ENCODE measurements at places on chromosomes 7 and 10.
A peak's percentile ranks its signal among the peaks of the same experiment; 100 is the strongest.

DNA sequence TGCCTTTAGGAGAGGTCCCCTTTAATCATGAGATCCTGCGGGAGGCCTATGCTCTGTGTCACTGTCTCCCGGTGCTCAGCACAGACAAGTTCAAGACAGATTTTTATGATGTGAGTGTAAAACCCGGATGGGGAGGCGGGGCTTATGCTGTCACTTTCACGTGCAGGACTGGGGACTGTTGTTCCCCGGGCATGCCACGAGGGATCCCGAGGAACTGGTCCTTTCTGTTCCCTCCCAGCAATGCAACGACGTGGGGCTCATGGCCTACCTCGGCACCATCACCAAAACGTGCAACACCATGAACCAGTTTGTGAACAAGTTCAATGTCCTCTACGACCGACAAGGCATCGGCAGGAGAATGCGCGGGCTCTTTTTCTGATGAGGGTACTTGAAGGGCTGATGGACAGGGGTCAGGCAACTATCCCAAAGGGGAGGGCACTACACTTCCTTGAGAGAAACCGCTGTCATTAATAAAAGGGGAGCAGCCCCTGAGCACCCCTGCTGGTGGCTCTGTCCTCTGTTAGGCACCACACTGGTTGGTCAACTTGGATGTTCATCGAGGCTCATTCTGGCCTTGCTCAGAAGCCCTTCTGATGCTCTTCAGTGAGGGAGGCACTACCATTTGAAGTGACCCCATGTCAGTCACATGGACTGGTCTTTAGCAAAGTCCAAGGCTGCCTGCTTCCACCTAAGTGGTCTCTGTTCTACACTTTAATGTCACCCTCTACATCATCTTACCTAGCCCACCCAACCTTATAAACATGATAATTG is 2.8 kb downstream of the COPS6 start:
- no peak for DNase-seq
- H3K4me1 ChIP-seq = peaks cover 9% of the 10 kb centered on the region
- no peak overlapping the region for H3K27ac ChIP-seq
- H3K36me3 ChIP-seq = peaks cover 56% of the 10 kb centered on the region
- H3K4me3 ChIP-seq = no peak overlapping the region
- H3K27me3 ChIP-seq = no peaks in the 10 kb centered on the region

GRCh38 chr10:33819206-33819605 is 484.7 kb upstream of the NRP1 start:
- no peaks in the 10 kb centered on the region for H3K27me3 ChIP-seq
- no peak overlapping the region for H3K4me3 ChIP-seq
- no peaks in the 10 kb centered on the region for H3K36me3 ChIP-seq
- no peak for DNase-seq

- peaks cover 6% of the 10 kb centered on the region for H3K4me1 ChIP-seq
- DNase-seq = no peak
- peaks cover 2% of the 10 kb centered on the region for H3K36me3 ChIP-seq
- H3K4me3 ChIP-seq = no peak within 1 kb of the TSS
Observed at GRCh38 chr10:97584060-97584797, at the start of gene HOGA1. Gene HOGA1, plus strand, starts transcription at chr10:97584389. Its CDS starts 315 bp downstream, at chr10:97584704.

DNA sequence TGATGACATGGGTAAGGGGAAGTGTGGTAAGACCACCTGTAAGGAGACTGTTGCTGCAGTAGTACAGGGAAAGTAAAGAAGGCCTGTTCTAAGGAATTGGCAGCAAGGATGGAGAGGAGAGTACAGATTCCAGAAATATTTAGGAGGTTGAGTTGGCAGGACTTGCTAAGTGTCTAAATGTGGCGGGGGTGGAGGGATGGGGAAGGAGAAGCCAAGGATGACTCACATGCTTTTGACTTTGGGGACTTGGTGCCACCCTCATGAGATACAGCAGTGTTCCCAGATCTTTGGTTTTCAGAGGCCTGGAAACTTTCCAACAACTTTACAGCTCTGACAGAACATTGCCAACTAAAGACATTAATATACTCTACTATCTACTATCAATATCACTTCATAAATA is 45.4 kb downstream of the CDK6 start:
- H3K27ac ChIP-seq = no peak overlapping the region
- H3K36me3 ChIP-seq = peaks cover 2% of the 10 kb centered on the region
- H3K4me1 ChIP-seq = peaks cover 36% of the 10 kb centered on the region
- no peaks in the 10 kb centered on the region for H3K27me3 ChIP-seq
- DNase-seq = no peak

- H3K27me3 ChIP-seq = no peaks in the 10 kb centered on the region
- H3K4me3 ChIP-seq = peak overlapping the region; percentile 36
- DNase-seq = no peak
- H3K27ac ChIP-seq = no peak overlapping the region
Observed at GRCh38 chr7:115183431-115184057, 261.6 kb downstream of the MDFIC start.

DNA sequence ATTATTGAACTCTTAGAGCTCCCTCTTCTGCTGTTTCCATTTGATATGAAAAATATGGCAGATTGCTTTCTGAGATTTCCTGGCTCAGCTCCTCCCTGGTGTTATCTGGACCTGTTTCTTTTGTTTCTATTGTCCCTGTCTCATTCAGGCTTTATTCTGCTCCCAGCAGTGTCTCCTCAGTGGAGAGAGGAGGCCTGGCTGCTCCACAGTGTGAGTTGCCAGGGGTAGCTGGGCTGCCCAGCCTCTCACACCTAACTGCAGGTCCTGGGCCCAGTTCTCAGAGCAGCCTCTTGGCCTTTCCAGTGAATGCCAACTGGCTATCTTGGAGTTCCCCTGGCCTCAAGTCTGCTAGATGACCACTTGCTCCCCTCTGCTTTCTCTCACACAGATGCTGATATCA is 127.0 kb downstream of the VPS41 start:
- no peak overlapping the region for H3K4me3 ChIP-seq
- no peaks in the 10 kb centered on the region for H3K27me3 ChIP-seq
- H3K4me1 ChIP-seq = no peaks in the 10 kb centered on the region
- no peak overlapping the region for H3K27ac ChIP-seq
- DNase-seq = no peak
- peaks cover 8% of the 10 kb centered on the region for H3K36me3 ChIP-seq

DNA sequence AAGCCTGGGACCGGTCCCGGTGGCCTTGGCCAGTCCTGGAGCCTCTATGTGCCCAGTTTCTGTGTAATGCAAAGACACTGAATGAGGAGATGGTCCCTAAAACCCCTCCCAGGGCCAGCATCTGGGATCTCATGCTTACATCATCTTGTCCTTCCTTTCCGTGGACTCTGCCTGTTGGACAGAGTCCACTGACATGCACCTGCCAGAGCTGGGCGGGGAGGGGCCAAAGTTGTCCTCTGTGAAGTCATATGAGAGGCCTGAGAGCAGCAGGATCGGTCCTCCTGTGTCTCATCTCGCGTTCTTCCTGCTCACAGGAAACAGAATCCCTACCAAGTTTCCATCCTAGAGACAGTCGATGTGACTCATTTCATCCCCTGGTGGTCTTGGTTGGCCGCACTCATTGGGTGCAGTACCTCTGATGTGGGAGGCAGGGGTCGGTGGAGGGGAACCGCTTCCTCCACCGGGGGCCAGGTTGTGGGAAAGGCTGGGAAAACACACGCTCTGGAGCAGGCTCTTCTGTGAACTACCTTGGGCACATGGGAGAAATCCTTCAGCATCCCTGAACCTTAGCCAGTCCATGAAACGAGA is 389.6 kb upstream of the PODXL start:
- no peak overlapping the region for H3K4me3 ChIP-seq
- H3K4me1 ChIP-seq = no peaks in the 10 kb centered on the region
- H3K27me3 ChIP-seq = peaks cover 77% of the 10 kb centered on the region
- no peak for DNase-seq
- H3K36me3 ChIP-seq = no peaks in the 10 kb centered on the region

GRCh38 chr10:3986493-3987142 is 201.6 kb upstream of the KLF6 start:
- no peak overlapping the region for H3K27ac ChIP-seq
- peaks cover 27% of the 10 kb centered on the region for H3K4me1 ChIP-seq
- H3K4me3 ChIP-seq = no peak overlapping the region
- DNase-seq = no peak
- H3K27me3 ChIP-seq = no peaks in the 10 kb centered on the region

- peaks cover 4% of the 10 kb centered on the region for H3K36me3 ChIP-seq
- peak overlapping the region; percentile 91 for H3K27ac ChIP-seq
- DNase-seq = no peak
- H3K27me3 ChIP-seq = no peaks in the 10 kb centered on the region
- H3K4me3 ChIP-seq = peak overlapping the region; percentile 71
- H3K4me1 ChIP-seq = peaks cover 17% of the 10 kb centered on the region
Observed at GRCh38 chr7:23347033-23347681, 48.0 kb downstream of the MALSU1 start.

DNA sequence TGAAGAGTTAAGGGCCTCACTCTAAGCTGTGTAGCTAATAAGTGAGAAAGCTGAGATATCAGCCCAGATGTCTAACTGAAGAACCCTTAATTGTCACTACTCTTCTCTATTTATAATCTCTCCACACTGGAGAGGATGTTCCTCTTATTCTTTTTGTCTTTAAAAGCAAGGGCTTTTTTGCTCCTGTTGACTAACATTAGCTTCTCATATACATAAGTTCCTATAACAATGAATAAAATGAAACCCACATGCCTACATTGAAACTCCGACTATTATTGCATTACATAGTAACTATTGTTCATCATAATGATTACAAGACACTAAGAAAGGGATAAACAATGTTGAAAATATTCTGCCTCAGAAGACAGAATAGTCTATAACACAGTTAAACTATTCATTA is 67.1 kb downstream of the GNAT3 start:
- H3K27ac ChIP-seq = no peak overlapping the region
- no peaks in the 10 kb centered on the region for H3K4me1 ChIP-seq
- DNase-seq = no peak
- no peaks in the 10 kb centered on the region for H3K27me3 ChIP-seq
- no peak overlapping the region for H3K4me3 ChIP-seq

All from central memory CD8-positive, alpha-beta T cell (primary cell).